ENCODE measurements at places on chromosomes 2 and 18. TPM values are rescaled to one million over a fixed set of nuclear protein-coding genes. Genes with fewer than 3 reads are reported as not detected.

Gene IL36RN
- 0.88 TPM for total RNA-seq

Gene CYP26B1
- total RNA-seq: 0.31 TPM

Gene ADCY3
- total RNA-seq: 64.9 TPM

Gene KIDINS220
- 26.6 TPM for total RNA-seq

Gene TEKT4
- total RNA-seq: not detected

Gene CLEC4F
- not detected for total RNA-seq

Gene REG3G
- total RNA-seq: not detected

All from foreskin keratinocyte (primary cell).